Immature natural killer cell (primary cell): ENCODE measurements at places on chromosomes 4 and X. TPM values are rescaled to one million over a fixed set of nuclear protein-coding genes. Genes with fewer than 3 reads are reported as not detected.

GRCh38 chr4:123312116-123312515, 84.5 kb upstream of the SPRY1 start:
- no peak for DNase-seq

Gene LDB2
- polyA plus RNA-seq, result 15.8 TPM

- DNase-seq, result no peak
Observed at GRCh38 chrX:46040001-46040400, 505.2 kb downstream of the ZNF674 start.

DNA sequence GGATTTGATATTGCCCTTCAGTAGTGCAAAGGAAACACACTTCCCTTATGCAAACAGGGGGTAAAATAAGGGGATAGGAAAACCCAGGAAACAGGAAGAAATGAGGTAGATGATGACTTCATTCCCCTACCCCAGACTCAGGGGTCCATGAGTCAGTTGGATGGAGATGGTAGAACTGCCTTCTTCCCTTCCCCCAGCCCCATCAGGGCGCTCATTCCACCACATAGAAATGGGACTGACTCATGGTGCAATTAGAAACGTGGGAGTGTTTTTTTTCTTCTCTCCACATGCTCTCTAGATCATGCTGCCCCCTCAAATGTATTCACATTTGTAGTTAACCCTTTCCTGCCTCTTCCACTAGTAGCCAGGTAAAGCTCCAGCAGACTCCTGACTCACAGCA, 23.1 kb upstream of the ARMCX2 start:
- no peak for DNase-seq

- no peak for DNase-seq
Observed at GRCh38 chr4:109614466-109614865, 54.4 kb downstream of the MCUB start.

Gene HGFAC
- not detected for polyA plus RNA-seq

- DNase-seq, result no peak
Observed at GRCh38 chrX:56761167-56761566, 32.1 kb downstream of the NBDY start.

DNA sequence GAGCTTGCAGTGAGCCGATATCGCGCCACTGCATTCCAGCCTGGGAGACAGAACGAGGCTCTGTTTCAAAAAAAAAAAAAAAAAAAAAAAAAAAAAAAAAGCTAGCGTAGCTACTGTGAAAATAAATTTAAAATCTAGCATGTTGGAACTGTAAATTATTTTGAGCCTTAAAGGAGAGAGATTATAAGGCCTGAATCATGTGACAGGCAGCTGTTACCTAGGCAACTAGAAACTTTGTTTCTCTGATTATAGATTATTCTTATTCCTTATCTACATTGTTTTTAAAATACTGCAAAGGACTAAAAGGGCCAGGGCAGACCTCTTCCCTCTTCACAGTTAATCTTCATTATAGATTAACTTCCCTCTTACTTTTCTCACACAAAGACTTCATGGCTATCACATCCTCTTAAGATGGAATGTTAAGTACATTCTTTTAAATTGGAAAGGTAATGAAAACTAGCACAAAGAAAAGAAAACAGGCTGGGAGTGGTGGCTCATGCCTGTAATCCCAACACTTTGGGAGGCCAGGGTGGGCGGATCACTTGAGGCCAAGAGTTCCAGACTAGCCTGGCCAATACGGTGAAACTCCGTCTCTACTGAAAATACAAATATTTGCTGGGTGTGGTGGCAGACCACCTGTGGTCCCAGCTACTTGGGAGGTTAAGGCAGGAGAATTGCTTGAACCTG, 21.1 kb upstream of the PDS5A start:
- DNase-seq, result no peak

Gene XKRX
- not detected for polyA plus RNA-seq

GRCh38 chrX:116824785-116825184, 362.0 kb upstream of the CT83 start:
- DNase-seq, result no peak

Gene CTSO
- polyA plus RNA-seq, result 44.7 TPM

DNA sequence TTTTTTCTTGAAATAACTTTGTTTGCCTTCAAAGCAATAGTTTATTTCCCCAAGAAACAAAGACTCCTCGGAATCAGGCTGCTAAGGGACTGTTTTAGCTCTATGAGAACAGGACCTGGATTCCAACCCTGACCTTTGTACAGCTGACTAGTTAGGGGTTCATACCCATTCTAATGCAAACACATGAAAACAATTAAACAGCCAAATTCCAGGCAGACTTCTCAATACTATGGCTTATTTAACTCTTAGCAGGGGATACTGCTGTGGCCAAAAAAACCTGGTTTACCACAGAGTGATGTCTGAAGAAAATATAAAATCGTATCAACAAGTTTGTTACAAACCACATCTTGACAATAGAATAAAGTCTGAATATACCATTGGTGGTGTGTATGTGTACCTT, 129.6 kb upstream of the INTU start:
- DNase-seq, result no peak

Gene PLAC8
- 1,466 TPM for polyA plus RNA-seq

DNA sequence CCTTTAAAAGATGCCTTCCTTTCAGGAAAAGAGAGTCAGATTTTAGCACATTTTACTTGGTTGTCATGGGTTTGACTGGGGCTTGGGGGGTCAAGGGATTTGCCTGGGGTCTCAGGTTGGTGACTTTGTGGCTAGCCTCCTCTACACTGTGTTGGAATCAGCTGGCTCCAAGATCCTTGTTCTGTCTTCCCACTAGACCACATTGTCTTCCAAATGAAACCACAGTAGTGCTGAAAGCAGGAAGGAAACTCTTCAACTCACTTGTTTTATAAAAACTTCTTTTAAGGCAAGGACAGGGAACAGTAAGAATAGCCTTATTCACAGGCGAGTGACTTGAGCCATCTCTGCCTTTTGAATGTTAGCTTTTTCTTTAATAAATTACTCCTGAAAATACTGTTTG, 37.0 kb upstream of the OTUD4 start:
- DNase-seq, result no peak

DNA sequence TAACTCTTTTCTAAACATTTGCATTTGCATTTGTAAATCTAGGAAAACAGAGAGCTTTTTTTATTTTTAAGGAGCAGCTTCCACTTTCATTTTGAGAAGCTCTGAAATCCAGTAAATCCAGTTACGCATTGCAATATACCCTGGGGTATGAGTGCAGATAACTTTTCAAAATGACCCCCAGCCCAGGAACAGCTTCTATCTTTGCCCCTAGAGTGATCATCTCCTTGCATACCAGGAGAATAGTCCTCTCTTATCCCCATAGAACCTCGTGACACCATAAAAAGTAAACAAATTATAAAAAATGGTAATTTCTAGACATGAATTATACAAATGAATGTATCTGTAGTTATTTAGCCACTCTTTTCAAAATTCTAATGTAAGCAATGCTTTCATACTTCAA, 292.2 kb upstream of the GALNT7 start:
- no peak for DNase-seq

GRCh38 chr4:88761861-88762523, 64.4 kb upstream of the NAP1L5 start:
- no peak for DNase-seq

DNA sequence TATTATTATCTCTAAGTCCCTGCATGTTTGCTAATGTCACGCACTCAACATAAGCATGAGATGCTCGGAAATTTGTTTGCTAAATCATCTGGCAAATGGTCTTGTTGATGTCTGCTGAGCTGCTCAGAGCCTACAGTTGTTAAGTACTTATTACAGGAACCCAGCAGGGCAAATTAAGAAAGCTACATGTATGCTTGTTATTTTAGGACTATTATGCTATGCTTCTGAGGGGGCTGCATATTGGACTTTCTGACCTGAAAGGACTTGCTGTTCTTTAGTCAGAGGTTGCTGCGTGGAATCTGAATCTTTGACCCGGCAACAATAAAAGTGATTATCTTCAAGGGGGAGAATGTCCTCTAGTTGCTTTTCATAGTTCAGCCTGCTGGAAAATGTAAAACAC, 36.3 kb upstream of the TENM3 start:
- no peak for DNase-seq

GRCh38 chrX:107970073-107970472, 12.1 kb downstream of the TEX13B start:
- DNase-seq, result no peak

GRCh38 chr4:184237612-184238011, 19.9 kb upstream of the ENPP6 start:
- DNase-seq, result peak; percentile 5

Gene MAGED4B
- not detected for polyA plus RNA-seq

GRCh38 chrX:9339603-9340491, 125.0 kb upstream of the TBL1X start:
- DNase-seq, result peak; percentile 9

- DNase-seq, result no peak
Observed at GRCh38 chr4:8643986-8644385, 51.4 kb downstream of the CPZ start.

DNA sequence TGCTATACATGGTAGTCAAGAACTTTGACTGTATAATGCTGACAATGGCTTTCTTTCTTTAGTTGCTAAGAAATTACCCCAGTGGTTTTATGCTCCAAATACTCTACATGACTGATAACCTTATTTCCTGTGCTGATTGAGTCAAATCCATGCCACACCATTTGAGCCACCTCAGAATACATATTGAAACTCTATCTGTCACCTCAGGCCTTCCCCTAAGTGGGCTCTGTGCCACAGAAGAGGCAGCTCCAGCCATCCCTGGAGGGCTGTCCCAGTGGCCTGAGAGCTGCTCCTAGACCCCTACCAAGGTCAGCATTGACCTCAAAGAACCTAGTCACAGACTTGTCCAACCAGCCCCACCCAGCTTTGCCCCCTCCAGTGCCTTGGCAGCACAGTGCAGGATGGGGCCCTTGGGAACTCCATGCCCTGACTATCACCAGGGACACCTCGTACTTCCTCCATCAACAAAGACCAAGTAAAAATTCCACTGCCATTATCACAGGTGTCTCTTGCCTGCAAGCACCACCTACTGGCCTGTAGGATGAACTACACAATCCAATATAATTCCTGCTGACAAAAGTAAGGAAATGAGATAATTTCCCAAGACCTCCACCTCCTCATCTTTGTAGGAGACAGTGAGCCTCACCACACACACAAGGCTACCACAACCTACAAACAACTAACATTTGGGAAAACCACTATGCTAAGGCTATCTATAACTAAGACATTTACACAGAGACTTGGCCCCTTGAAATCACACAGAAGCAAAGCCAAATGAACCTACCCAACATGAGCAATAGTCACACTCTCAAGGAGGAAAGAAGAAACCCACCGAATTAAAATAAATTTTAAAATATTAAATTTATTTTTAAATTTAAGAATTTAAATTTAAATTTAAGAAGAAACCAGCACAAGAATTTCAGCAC, 239.9 kb downstream of the NKX6-1 start:
- DNase-seq, result no peak

GRCh38 chr4:15703439-15703838, 574 bp downstream of the BST1 start:
- no peak for DNase-seq

DNA sequence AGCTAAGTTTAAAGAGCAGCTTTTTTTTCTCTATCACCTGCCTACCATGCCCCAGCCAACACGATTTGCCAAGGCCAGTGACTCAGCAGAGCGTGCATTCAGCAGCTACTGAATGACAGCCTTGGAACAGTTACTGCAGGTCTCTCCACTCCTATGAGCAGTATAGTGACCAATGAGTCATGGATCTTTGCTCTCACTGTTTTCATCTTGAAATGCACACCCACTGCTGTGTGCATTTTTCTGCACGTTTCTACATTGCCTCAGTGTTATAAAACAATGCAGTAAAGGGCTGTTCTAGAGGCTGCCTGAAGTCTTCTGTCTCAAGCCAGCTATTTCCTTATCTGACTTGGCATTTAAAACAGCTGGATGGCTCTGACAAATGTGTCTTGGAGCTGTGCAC, 66.0 kb upstream of the C4orf54 start:
- no peak for DNase-seq

Gene UCHL1
- not detected for polyA plus RNA-seq

Gene PCDH7
- not detected for polyA plus RNA-seq

Gene ARHGAP4
- polyA plus RNA-seq, result 54.6 TPM

Gene SCFD2
- 13.0 TPM for polyA plus RNA-seq

- no peak for DNase-seq
Observed at GRCh38 chrX:33906971-33907370, 225.1 kb downstream of the FAM47A start.

Gene BCAP31
- polyA plus RNA-seq, result 373 TPM

DNA sequence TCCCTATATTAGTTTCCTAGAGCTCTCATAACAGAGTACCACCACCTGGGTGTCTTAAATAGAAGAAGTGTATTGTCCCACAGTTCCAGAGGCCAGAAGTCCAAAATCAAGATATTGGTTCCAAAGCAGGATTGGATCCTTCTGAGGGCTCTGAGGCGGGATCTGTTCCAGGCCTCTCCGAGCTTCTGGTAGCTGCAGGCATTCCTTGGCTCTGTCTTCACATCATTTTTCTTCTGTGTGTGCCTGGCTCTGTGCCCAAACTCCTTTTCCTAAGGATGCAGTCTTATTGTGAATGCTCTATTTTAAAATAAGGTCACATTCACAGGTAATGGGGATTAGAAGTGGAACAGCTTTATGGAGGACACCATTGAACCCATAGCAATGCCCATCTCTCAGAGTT, 253.7 kb upstream of the TAPT1 start:
- DNase-seq, result no peak

GRCh38 chr4:10048941-10049697, 27.8 kb upstream of the SLC2A9 start:
- DNase-seq, result no peak

DNA sequence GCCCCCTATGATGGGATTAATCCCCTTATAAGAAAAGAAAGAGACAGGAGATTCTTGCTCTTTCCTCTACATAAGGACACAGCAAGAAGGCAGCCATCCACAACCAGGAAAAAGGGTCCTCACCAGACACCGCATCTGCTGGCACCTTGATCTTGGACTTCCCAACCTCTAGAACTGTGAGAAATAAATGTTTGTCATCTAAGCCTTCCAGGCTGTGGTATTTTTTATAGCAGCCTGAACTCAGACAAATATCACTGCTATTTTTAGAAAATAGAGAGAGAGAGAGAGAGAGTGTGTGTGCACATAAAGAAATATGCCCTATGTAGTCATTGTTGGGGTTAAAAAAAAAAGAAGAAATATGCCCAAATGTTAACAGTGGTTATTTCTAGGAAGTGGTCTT, 104.2 kb downstream of the PAPSS1 start:
- DNase-seq, result no peak

DNA sequence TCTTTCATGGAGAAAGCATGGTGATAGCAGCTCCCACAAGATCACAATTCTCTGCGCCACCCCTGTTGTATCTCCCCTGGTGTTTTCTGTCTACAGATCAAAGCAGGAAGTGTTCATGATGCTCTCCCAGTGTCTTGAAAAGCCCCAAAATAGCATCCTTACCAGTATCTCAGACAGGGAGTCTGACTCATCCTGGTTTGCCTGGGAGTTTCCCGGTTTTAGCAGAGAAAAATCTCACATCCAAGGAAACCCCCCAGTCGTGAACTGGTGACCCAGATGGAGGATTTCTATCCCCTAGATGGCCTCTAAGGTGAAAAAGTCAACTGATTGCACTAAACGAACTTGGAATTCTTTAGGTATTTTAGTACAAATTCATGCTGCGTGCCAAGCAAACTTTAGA, 64.3 kb upstream of the NR0B1 start:
- no peak for DNase-seq

GRCh38 chr4:89914609-89915550, 20.2 kb downstream of the MMRN1 start:
- no peak for DNase-seq

Gene HPGDS
- 0.22 TPM for polyA plus RNA-seq

GRCh38 chrX:153722704-153723350, 1.4 kb downstream of the BCAP31 start:
- no peak for DNase-seq

Gene SMARCA1
- 0.89 TPM for polyA plus RNA-seq

GRCh38 chr4:105599482-105599881, 47.1 kb downstream of the ARHGEF38 start:
- no peak for DNase-seq
